ENCODE measurements at places on chromosomes 7 and 10.

- no peak for DNase-seq
Observed at GRCh38 chr10:131851346-131851745, 49.5 kb upstream of the PPP2R2D start.

GRCh38 chr10:89648074-89648473 is 3.0 kb upstream of the PANK1 start:
- DNase-seq, result no peak

GRCh38 chr10:121326905-121327304 is 271.3 kb downstream of the FGFR2 start:
- no peak for DNase-seq

DNA sequence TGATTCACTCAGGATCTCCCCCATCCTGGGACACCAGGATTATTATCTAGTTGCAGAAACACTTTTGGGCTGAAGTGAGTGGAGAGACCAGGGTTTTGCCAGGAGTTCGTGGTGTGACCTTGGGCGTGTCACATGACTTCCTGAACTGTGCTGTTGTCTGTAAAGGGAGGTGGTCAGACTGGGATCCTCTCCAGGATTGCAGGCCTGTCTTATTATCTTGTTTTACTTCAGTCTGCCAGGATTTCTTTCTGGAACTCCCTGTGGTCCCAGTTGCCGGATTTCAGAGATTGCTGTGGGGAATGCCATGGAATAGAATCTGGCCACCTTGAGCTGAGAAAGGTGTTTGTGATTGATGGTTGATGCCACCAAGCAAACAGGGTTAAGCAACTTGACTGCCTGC is 35.8 kb downstream of the CRCP start:
- no peak for DNase-seq

- DNase-seq, result no peak
Observed at GRCh38 chr10:64574371-64574770, 1053.2 kb downstream of the REEP3 start.

- no peak for DNase-seq
Observed at GRCh38 chr10:85857791-85858190, 508.8 kb downstream of the GRID1 start.

GRCh38 chr7:26201247-26202018 is at the start of gene CBX3:
Gene CBX3, plus strand, starts transcription at chr7:26201745. Its CDS starts 1,254 bp downstream, at chr7:26202999.
- DNase-seq, result peak; percentile 95

GRCh38 chr7:33882040-33882837 is 23.1 kb upstream of the BMPER start:
- DNase-seq, result no peak

- DNase-seq, result peak; percentile 16
Observed at GRCh38 chr7:108452707-108453106, 3.5 kb downstream of the NRCAM start.

GRCh38 chr7:107843184-107843583 is 40.2 kb upstream of the SLC26A3 start:
- no peak for DNase-seq

GRCh38 chr7:100675581-100676350 is 2.2 kb downstream of the GNB2 start:
- peak; percentile 83 for DNase-seq

GRCh38 chr7:126778101-126778500 is 474.6 kb downstream of the GRM8 start:
- no peak for DNase-seq

GRCh38 chr10:98444314-98445006 is 2.3 kb downstream of the HPS1 start:
- DNase-seq, result no peak
